ENCODE measurements at places on chromosomes 5 and 9.

- H3K27ac ChIP-seq, result no peak overlapping the region
- H3K4me1 ChIP-seq, result peaks cover 9% of the 10 kb centered on the region
- no peak overlapping the region for H3K4me3 ChIP-seq
- no peaks in the 10 kb centered on the region for H3K27me3 ChIP-seq
These were observed 54.4 kb downstream of the CMYA5 start for GRCh38 chr5:79743846-79744605.

GRCh38 chr5:56513141-56513540 is 280.0 kb upstream of the ANKRD55 start:
- H3K27me3 ChIP-seq, result no peaks in the 10 kb centered on the region
- H3K4me3 ChIP-seq, result no peak overlapping the region
- no peaks in the 10 kb centered on the region for H3K36me3 ChIP-seq
- H3K4me1 ChIP-seq, result no peaks in the 10 kb centered on the region
- no peak overlapping the region for H3K27ac ChIP-seq

DNA sequence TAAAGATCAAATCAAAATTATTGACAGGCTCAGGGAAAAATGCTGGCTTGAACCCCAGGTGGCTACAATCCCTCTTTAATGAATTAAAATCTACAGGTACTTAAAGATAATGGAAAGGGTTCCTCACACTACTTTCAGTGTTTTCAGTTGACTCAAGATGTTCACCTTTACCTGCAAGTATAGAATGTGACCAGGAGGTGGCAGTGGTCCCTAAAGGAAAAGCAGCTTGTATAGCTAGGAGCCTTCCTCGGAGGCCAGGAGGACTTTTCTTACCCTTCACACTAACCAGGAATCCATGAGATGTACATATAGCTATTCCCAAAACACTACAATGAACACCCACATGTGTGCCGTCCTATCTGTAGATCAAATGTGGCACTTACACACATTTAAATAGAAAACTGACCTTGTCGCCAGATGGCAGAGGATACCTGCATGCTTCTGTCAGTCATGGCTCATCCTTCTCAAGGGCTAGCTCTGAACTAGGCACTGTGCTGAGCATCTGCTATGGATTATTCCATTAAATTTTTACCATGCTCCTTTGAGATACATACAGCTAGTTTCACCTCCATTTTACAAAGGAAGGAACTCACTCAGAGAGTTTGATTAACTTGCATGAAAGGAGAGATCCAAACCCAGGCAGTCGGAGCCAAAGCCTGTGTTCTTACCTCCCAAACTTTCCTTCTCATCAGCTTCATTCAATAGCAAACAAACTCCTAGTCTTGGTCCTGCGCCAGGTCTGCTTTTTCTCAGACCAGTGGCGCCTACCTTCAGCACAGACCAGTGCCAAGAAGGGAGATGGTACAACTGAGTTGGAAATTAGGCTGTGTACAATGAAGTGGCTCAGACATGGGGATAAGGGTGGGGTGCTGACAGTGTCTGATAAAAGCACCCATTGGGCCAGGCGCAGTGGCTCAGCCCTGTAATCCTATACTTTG is 24.5 kb downstream of the C9orf152 start:
- no peaks in the 10 kb centered on the region for H3K36me3 ChIP-seq
- H3K27me3 ChIP-seq, result no peaks in the 10 kb centered on the region
- peaks cover 27% of the 10 kb centered on the region for H3K4me1 ChIP-seq
- no peak overlapping the region for H3K27ac ChIP-seq

DNA sequence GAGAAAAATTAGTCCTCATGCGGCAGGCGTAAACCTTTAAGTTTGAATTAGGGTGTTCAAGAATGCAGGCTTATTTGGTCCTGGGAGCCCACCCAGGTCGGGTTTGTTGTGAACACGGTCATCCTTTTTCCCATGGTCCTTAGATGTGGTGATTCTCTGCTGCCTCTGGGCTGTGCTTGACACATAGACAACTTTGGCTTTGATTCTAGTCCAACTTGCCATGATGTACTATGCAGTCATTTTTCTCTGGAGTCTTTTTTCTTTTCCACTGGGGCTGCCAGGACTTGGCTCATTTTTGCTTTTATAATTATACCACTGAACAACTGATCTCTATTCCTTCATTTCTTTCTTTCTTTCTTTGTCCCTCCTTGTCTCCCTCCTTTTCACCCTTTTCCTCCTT is 218.6 kb downstream of the SREK1 start:
- H3K36me3 ChIP-seq, result no peaks in the 10 kb centered on the region
- peak; percentile 17 for DNase-seq
- no peak overlapping the region for H3K4me3 ChIP-seq
- H3K27me3 ChIP-seq, result peaks cover 32% of the 10 kb centered on the region
- H3K4me1 ChIP-seq, result no peaks in the 10 kb centered on the region
- H3K27ac ChIP-seq, result no peak overlapping the region

DNA sequence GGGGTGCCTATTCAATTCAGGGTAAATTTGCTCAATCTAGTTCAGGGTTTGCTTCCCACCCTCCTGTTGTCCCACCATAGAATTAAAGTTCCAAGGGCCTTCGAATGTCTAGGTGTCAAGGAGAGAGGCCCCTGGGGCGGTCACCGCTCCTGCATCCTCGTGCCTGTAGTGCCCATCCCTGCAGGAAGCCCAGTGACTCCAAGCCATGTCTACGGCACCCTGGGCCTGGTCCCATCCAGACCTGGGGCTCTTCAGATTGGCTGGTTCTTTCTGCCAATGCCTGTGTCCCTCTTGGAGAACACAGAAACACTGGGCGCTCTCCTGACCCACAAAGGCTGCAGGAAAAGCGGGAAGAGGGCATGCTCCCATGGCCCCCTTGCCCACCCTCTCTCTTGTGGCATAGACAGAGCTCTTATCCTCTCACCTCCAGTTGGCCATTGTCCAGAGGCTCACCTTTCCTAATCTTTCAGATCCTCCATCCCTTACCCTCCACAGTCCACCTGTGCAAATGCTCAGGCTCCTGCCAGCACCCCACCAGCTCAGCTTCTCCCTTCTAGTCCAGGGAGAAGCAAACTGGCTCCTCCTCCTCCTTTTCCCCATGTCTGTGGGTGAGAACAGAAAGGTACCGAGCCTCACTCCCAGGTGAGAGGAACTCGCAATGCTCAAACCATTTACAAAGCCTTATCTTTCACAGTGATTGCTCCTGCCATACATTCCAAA is 253.0 kb upstream of the IRX2 start:
- DNase-seq, result no peak
- no peaks in the 10 kb centered on the region for H3K4me1 ChIP-seq
- H3K27me3 ChIP-seq, result no peaks in the 10 kb centered on the region

GRCh38 chr5:64690104-64690416 is 243 bp upstream of the SHISAL2B start:
- no peaks in the 10 kb centered on the region for H3K4me1 ChIP-seq
- peaks cover 61% of the 10 kb centered on the region for H3K27me3 ChIP-seq
- no peaks in the 10 kb centered on the region for H3K36me3 ChIP-seq
- H3K4me3 ChIP-seq, result peak overlapping the region; percentile 52
- no peak overlapping the region for H3K27ac ChIP-seq
- DNase-seq, result no peak

DNA sequence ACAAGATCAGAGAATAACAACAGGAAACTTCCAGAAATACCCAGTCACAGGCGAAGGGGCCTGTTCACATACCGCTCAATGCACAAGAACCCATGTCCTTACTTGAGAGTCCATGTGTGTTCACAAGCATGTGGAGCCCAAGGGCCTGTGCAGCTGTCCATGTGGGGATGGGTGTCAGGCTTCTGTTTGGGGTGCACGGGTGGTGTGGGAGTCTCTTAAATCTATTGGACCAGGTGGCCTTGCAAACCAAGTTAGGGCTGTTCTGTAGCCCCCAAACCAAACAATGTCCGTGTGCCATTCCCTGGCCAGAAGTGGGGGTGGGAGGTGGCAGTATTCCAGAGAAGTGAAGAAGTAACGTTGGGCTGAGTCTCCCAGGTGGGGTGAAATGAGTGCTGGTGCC is 222.3 kb downstream of the PBX3 start:
- H3K27me3 ChIP-seq, result no peaks in the 10 kb centered on the region
- H3K4me1 ChIP-seq, result no peaks in the 10 kb centered on the region
- no peak overlapping the region for H3K27ac ChIP-seq
- H3K36me3 ChIP-seq, result peaks cover 15% of the 10 kb centered on the region
- H3K4me3 ChIP-seq, result no peak overlapping the region

GRCh38 chr9:130608554-130609134 is 29.3 kb downstream of the FUBP3 start:
- H3K4me1 ChIP-seq, result no peaks in the 10 kb centered on the region
- no peaks in the 10 kb centered on the region for H3K27me3 ChIP-seq
- H3K27ac ChIP-seq, result no peak overlapping the region
- peaks cover 21% of the 10 kb centered on the region for H3K36me3 ChIP-seq
- DNase-seq, result no peak

GRCh38 chr5:15704397-15704947 is 204.5 kb downstream of the FBXL7 start:
- H3K4me1 ChIP-seq, result peaks cover 33% of the 10 kb centered on the region
- peak overlapping the region; percentile 35 for H3K4me3 ChIP-seq
- H3K36me3 ChIP-seq, result no peaks in the 10 kb centered on the region
- H3K27ac ChIP-seq, result peak overlapping the region; percentile 72
- no peaks in the 10 kb centered on the region for H3K27me3 ChIP-seq

DNA sequence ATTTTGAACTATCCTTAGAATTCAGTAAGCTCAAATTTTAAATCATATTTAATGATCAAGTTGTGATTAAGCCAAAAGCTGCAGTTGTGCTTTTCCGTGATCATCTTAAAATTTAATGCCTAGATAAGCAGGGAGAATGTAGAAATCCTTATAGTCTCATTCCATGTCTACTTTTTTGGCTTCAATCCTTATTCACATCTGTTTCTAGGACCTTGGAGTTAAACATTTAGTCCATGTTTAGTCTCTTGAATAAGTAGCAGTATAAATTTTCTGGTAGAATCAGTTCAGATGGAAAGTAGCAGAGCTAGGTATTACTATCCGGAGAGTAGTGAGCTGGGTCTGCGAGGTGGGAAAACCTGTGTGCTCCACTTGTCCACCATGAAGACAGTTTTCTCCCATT is 59.3 kb upstream of the RIOK2 start:
- no peak for DNase-seq
- no peak overlapping the region for H3K4me3 ChIP-seq
- H3K27ac ChIP-seq, result no peak overlapping the region
- no peaks in the 10 kb centered on the region for H3K27me3 ChIP-seq

GRCh38 chr9:69308206-69308931 is 16.6 kb upstream of the ENTREP1 start:
- no peak overlapping the region for H3K4me3 ChIP-seq
- no peaks in the 10 kb centered on the region for H3K4me1 ChIP-seq
- no peaks in the 10 kb centered on the region for H3K36me3 ChIP-seq
- DNase-seq, result no peak
- no peaks in the 10 kb centered on the region for H3K27me3 ChIP-seq

- peaks cover 16% of the 10 kb centered on the region for H3K4me1 ChIP-seq
- no peak for DNase-seq
- H3K36me3 ChIP-seq, result no peaks in the 10 kb centered on the region
- no peak overlapping the region for H3K27ac ChIP-seq
- no peak overlapping the region for H3K4me3 ChIP-seq
These were observed 72.0 kb downstream of the SH3TC2 start for GRCh38 chr5:148990817-148991216.

DNA sequence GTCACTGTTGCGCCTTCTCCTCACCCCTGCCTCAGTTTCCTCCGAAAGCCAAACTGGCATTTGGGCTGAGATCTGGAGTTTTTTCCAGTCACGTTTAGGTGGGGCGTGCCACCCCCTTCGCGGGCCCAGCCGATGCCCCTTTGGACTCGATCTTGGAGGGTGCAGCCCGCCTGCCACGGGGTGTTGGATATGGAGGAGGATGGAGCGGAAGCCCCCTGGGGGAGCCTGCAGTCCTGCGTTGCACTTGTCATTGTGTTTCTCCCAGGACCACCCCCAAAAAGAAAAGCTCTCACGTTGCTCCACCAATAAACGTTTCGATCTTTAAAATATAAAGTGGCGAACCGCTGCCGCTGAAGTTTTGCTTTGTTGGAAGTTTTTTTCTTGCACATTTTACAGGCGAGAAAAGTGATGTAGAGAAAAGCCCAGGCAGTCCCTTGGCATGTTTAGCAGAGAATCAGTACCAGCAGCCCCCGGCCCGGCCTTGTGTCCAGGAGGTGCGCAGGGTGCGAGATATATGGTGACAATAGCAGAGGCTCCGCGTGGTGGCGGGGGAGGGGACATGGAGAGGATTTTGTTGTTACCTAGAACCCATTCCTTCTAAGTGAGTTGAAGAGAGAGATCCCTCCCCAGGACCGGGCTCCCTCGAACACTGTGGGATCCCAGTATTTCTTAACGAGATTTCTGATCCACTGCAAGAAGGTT is 681 bp downstream of the F2R start:
- peak overlapping the region; percentile 87 for H3K4me3 ChIP-seq

DNA sequence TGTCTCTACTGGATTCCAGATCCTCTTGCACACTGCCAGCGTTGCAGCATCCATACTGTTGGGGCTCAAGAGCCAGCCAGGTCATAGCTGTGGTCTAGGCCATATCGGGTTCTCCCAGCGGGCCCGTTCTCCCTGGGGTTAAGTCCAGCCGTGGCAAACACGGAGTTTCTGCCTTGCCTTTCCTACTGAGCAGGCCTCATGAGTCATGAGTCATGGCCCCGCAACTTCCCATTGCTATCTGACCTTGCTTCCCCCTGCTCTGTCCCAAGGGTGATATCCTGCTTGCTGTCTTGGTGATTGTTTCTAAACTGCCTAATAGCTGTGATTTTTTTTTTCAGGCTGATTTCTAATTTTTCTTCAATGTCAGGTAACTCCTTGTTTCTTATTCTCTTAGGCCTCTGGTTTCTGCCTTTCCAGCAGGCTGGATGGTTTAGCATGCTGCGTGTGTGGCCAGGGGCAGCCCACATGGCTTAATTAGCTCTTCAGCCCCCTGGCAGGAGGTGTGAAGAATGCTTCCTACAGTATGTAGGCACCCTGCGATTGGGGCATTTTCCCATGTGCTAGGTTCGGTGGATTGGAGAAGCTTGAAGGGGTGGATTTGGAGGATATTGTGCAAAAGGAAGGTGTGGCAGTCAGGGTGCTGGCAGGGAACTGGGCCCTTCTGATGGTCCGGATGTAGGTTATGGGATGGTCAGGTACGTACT is 18.7 kb downstream of the DAPK1 start:
- no peaks in the 10 kb centered on the region for H3K27me3 ChIP-seq
- H3K4me3 ChIP-seq, result no peak overlapping the region
- no peaks in the 10 kb centered on the region for H3K4me1 ChIP-seq
- peak; percentile 4 for DNase-seq
- no peaks in the 10 kb centered on the region for H3K36me3 ChIP-seq
- H3K27ac ChIP-seq, result no peak overlapping the region

DNA sequence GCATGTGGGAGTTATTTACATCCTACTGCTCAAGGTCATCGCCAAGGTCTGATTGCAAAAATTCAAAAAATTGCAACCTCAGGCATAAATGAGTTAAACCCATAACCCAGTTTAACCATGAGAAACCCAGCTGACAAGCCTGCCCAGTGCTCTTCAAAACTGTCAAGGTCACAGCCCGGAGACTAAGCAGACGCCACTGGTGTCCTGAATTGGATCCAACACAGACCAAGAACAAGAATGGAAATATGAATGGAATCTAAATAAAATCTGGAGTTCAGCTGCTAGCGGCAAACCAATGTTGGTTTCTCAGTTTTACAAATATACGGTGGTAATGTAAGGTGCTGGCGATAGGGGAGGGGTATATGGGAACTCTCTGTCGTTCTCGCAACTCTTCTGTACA is 201.5 kb upstream of the MVB12B start:
- H3K27ac ChIP-seq, result no peak overlapping the region
- no peak overlapping the region for H3K4me3 ChIP-seq
- H3K27me3 ChIP-seq, result peaks cover 21% of the 10 kb centered on the region
- no peak for DNase-seq
- no peaks in the 10 kb centered on the region for H3K36me3 ChIP-seq
- no peaks in the 10 kb centered on the region for H3K4me1 ChIP-seq

- no peak overlapping the region for H3K27ac ChIP-seq
- no peaks in the 10 kb centered on the region for H3K27me3 ChIP-seq
- DNase-seq, result no peak
- H3K36me3 ChIP-seq, result no peaks in the 10 kb centered on the region
- H3K4me3 ChIP-seq, result no peak overlapping the region
These were observed 23.7 kb upstream of the FAM120A start for GRCh38 chr9:93427655-93428379.

Data from GM23248 (cell line).